CD4-positive, alpha-beta memory T cell (primary cell): ENCODE measurements at places on chromosomes 4 and X. TPM values are rescaled to one million over a fixed set of nuclear protein-coding genes. Genes with fewer than 3 reads are reported as not detected.

GRCh38 chr4:153093396-153093795, 110.8 kb upstream of the TRIM2 start:
- no peak for DNase-seq

DNA sequence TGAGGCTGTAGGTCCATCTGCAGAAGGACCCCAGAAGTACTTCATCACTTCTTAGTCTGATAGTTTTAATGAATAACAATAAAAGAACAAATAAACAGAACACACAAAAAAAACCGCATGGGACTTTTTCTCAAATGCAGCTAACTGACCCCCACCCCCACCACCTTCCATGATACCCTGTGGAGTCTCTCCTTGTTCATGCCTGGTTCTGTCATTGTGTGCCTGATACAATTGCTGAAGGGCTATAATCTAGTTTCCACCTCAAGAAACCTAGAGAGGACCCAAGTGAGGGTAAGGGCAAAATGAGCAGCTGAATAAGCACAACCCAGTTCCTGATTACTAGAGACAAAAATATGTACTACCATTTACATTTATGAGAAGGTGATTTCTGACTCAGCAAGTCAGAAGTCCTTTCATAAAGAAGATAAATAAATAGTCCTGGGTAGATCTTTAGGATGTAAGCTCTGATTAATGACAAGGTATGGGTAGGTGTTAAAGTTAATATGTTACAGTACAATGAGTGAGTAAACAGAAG, 155.1 kb downstream of the TMA16 start:
- no peak for DNase-seq

DNA sequence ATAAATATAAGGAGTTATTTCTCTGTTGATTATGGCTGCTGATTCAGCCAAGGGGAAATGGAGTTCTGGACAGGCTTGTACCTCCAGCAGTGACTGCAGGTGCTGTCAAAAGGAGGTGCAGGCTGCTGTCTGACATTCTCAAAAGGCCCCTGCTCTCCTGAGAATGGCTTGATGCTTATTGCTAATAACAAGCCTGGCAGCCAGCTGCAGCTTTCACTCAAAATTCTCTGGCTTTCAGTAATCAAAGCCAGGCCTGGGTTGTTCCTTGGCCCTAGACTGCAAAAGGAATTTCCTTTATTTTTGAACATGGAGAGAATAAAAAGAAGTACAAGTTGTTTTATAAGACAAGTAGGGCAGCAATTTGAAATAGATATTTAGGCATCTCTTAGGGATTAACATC, 575.9 kb downstream of the MID1IP1 start:
- no peak for DNase-seq

- DNase-seq, result no peak
Observed at GRCh38 chr4:100738196-100739165, 220.7 kb upstream of the EMCN start.

- DNase-seq, result no peak
Observed at GRCh38 chr4:64248186-64248585, 161.1 kb downstream of the TECRL start.

GRCh38 chr4:171765514-171765913, 47.7 kb upstream of the GALNTL6 start:
- no peak for DNase-seq

The ARSD gene
- total RNA-seq, result 2.1 TPM

The HMGN5 gene
- total RNA-seq, result 1.8 TPM

DNA sequence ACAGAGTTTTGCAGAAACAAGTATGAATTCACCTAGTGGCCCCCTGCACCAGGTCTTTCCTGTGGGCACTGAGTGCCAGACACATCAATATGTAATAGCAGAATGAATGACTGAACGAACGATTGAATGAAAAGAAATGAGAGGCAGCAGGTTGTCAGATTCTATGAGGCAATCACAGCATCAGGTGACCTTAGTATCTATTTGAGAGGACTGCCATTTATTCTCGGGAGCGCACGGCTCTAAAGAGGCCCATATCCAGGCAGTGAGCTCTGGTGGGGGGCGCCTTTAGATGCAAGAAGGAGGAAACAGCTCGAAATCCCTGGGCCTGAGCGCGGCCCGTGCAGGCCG, 528 bp upstream of the SLC25A4 start:
- no peak for DNase-seq

DNA sequence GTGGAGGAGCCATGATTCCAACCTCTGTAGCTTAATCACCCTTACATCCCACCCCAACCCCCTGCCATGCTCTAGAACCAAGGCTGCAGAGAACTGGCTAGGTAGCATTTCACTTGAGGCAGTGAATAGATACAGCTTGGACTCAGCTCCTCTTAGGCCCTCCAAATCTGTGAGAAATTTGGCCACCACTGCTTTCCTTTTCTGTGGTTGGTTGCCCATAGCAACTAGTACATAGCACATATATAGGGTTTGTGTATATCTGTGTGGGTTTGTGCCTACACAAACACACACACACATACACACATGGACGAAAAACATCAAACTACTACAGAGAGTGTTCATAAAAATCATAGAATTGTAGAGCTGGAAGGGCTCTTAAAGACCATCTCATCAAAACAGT, 52.0 kb upstream of the CCDC160 start:
- no peak for DNase-seq

GRCh38 chr4:73006286-73006990, 63.1 kb downstream of the COX18 start:
- DNase-seq, result no peak

The CITED1 gene
- total RNA-seq, result not detected

DNA sequence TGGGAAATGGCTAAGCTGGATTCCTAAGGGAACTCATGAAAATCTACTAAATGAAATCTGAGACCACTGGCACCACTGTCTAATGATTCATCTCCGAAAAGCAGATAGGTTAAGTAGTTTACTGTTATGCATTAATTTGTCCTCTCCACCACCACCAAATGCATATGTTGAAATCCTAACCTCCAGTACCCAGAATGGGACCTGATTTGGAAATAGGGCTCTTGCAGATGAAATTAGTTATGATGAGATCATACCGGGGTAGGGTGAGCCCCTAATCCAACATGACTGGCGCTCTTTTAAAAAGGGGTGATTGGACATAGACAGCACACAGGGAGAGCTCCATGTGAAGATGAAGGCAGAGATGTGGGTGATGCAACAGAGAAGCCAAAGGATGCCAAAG, 124.9 kb upstream of the GUCY1A1 start:
- DNase-seq, result no peak
